A549 (cell line): ENCODE measurements at places on chromosomes 2 and 18. TPM values are rescaled to one million over a fixed set of nuclear protein-coding genes. Genes with fewer than 3 reads are reported as not detected.
A peak's percentile ranks its signal among the peaks of the same experiment; 100 is the strongest.

SRD5A2 gene
- polyA plus RNA-seq: 0.01 to 0.03 TPM in 2 of 3 replicates, not detected in the other

MYOM1 gene
- polyA plus RNA-seq: 0.18 to 0.34 TPM (median 0.33 TPM) in 3 replicates

NTSR2 gene
- not detected in 3 replicates for polyA plus RNA-seq

TMBIM1 gene
- polyA plus RNA-seq: 66.6 to 72.1 TPM (median 70.4 TPM) in 3 replicates

TMEM185B gene
- polyA plus RNA-seq: 28.7 to 31.5 TPM (median 30.3 TPM) in 3 replicates

SNTG2 gene
- polyA plus RNA-seq: not detected in 3 replicates

TMEM247 gene
- polyA plus RNA-seq: not detected in 3 replicates

RTP5 gene
- not detected in 3 replicates for polyA plus RNA-seq

LOXHD1 gene
- polyA plus RNA-seq: not detected in 3 replicates

SALL3 gene
- polyA plus RNA-seq: not detected in 3 replicates

RAX gene
- not detected in 3 replicates for polyA plus RNA-seq

DNA sequence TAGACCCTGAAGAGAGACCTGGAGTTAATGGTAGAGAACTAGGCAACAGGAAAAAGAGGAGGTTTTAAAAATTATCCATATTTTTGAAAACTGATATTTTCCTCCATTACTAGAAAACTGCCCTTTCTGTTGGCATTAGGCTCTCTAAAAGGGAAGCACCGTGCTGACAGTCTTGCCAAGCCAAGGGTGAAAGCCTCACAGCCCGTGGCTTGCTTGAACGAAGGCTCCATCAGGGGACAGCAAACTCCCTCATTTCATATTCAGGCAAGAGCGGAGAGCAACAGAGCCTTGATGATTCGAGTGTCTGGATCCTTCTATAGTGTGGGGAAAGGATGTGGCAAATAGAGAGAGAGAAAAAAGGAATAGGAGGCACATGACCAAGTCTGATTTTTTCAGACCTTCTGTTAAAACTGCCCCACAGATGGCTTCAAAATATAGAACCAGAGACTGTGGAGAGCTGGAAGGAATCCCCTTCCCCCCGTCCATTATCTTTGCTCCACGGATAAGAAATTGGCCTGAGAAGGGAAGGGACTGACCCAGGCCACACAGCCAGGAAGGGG, 67.0 kb downstream of the CACNB4 start:
- no peak for DNase-seq

- DNase-seq: no peak
These were observed 393.7 kb upstream of the RAB6C start for GRCh38 chr2:129585760-129586159.

GRCh38 chr2:137249463-137250130, 484.3 kb downstream of the THSD7B start:
- DNase-seq: no peak

DNA sequence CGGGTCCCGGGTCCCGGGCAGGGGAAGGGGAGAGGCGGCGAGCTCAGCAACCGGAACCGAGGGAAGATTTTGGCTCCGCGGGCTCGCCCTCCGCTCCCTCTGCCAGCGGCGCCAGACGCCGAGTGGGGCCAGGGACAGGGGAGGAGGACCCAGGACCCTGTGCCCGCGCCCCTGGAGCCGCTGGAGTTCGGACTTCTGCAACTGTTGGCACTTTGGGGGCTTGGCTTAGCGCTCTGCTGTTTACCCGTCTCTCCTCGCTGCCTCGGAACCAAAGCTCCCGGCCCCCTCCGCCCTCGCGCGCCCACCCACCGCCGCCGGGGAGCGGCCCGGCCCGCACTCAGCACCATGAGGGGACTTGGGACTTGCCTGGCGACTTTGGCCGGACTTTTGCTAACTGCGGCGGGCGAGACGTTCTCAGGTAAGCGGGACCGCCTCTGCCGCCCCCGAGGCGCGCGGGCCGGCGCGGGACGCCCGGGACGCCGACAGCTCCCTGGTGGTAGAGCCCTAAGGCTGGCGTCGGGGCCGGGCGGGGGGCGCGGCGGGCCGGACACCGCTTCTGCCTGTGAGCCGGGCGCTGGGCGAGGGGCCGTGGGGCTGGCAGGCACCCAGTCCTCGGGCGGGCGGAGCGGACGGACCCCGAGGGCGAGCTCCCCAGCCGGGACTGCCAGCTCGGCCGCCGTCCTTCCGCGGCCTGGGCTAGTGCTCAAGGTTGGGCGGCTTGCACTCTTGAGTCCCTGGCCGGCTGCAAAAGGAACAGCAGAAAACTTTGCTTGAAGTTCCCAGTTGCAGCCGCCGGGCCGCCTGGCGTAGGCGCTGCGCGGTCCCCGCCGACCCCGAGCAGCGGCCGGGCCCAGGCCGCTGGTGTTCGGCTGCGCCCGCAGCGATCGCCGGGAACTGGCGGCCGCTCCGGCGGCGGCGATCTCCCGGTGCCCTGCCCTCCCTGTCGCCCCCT, 634 bp downstream of the PTPRM start:
- peak; percentile 51 for DNase-seq

DNA sequence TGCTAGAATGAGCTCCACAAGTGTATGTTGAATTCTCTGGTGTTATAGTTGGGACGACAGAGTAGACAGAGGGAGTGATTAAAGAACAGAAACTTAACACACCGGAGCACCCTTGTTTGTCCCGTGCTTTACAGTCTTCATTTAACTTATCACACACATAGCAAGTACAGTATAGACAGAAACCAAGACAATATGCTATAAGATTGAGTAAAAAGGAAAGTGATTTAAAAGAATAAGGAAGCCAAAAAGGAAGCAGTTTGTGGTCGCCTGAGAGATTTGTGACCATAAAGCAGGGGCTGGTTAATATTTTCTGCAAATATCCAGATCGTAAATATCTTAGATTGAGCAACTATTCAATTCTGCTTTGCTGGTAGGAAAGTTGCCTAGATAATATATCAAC, 1128.4 kb downstream of the TSN start:
- no peak for DNase-seq

GRCh38 chr18:57743008-57743407, 60.1 kb downstream of the ATP8B1 start:
- DNase-seq: no peak

GRCh38 chr2:180763263-180763989, 217.0 kb upstream of the UBE2E3 start:
- peak; percentile 49 for DNase-seq

GRCh38 chr18:23667114-23667513, 4.4 kb upstream of the ANKRD29 start:
- no peak for DNase-seq

DNA sequence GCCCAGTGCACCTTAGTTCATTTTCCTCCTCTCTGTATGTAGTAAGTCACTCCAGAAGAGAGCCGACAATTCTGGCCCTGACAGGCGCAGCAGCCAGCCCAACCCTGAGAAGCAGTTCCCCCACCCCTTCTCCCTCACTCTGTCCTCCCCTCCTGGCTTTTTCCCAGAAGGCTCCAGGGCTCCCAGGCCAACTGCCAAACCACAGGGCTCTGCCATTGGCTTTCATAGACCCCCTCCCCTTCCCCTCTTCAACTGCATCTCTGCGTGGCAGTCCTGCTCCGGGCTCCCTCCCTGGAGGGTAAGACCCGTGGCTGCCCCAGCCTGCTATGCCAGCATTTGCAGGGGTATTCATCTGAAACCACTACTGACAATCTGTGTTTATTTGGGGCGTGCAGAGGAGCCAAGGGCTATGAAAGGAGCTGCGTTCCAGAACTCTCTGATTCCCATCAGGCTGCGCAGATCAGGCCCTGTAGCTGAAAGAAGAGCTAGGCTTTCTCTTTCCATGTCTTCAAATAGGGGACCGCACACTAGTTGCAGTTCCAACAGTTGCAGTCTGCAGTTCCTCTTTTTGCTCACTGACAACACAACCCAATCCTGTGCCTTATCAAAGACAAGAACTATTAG, 388.6 kb upstream of the TNP1 start:
- no peak for DNase-seq

GRCh38 chr2:45992021-45992740, 305.0 kb upstream of the EPAS1 start:
- DNase-seq: peak; percentile 99

GRCh38 chr2:71238089-71238488, 11.2 kb upstream of the PAIP2B start:
- no peak for DNase-seq

- DNase-seq: no peak
These were observed 144.2 kb downstream of the SETBP1 start for GRCh38 chr18:44824884-44825283.

DNA sequence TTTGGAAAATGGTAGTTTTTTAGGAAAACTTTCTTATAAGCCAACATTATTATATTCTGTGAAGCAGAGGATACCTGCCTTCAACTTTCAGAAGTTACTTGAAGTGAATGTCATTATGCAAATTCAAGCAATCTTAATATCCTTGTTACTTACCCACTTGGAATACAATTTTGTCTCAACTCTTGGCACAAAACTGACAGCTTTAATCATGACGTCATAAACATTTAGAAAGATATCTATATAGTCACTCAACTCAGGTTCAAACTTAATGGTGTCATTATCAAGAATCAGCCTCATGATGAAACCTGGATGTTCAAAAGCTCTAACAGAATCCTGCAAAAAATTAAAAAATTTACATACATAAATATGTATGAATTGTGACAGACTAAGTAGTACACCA, 68.1 kb downstream of the DNAH7 start:
- no peak for DNase-seq

- DNase-seq: no peak
These were observed 7.3 kb downstream of the GATA6 start for GRCh38 chr18:22176420-22177326.

- DNase-seq: no peak
These were observed 20.5 kb downstream of the RND3 start for GRCh38 chr2:150466741-150467620.

- no peak for DNase-seq
These were observed 5.5 kb downstream of the ASAP2 start for GRCh38 chr2:9212010-9212635.
